NCI-H1092 treated with DMSO at 0.1 percent for 48 hours (cell line): ENCODE measurements at places on chromosomes 3 and 15.

DNA sequence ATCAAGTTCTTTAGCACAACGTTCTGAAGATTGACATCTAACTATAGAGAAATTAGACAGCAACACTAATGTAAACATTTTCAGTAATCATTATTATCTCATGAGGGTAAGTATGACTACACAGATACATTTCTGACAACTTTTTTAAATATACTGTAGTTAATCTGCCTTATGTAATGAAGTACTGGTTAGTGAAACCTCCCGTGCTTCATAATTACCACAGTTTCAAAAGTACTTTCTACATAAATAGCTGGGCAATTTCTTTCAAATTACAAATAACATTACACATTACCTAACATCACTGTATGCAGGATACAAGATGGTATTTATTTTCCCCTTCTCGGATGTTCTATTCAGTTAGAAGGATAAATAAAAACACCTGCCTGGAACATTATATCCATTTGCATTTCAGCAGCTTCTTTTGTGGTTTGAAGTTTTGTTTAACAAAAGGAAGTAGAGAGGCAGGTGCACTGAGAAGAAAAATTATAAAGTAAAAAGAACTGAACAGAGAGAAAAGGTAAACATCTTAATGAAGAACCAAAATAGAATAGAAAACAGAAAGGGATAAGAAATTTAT is 1241.5 kb upstream of the GBE1 start:
- DNase-seq = peak; percentile 23

GRCh38 chr3:66362541-66362941 is 138.3 kb downstream of the LRIG1 start:
- no peak for DNase-seq

- peak; percentile 33 for DNase-seq
These were observed 8.3 kb upstream of the EPHA3 start for GRCh38 chr3:89098964-89099585.

GRCh38 chr15:22263738-22264137 is 183.4 kb downstream of the OR4M2 start:
- no peak for DNase-seq

DNA sequence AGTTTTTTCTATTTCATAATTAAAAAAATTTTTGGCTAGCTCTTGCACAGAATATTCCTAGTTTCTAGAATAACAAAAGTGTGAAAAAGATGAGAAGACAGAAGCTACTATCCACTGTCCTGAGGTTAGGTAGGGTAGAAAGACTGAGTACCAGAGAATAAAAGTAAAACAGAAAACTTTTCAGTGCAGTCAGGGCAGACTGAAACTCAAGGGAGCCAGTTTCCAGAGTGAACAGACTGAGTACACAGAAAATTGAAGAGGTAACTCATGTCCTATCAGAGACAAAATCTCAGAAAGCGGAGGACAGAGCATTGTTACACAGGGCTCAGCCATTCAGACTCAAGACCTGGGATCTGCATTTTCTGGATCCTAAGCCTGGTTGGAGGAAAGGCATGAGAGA is 8.8 kb upstream of the FBXO40 start:
- DNase-seq = no peak

DNA sequence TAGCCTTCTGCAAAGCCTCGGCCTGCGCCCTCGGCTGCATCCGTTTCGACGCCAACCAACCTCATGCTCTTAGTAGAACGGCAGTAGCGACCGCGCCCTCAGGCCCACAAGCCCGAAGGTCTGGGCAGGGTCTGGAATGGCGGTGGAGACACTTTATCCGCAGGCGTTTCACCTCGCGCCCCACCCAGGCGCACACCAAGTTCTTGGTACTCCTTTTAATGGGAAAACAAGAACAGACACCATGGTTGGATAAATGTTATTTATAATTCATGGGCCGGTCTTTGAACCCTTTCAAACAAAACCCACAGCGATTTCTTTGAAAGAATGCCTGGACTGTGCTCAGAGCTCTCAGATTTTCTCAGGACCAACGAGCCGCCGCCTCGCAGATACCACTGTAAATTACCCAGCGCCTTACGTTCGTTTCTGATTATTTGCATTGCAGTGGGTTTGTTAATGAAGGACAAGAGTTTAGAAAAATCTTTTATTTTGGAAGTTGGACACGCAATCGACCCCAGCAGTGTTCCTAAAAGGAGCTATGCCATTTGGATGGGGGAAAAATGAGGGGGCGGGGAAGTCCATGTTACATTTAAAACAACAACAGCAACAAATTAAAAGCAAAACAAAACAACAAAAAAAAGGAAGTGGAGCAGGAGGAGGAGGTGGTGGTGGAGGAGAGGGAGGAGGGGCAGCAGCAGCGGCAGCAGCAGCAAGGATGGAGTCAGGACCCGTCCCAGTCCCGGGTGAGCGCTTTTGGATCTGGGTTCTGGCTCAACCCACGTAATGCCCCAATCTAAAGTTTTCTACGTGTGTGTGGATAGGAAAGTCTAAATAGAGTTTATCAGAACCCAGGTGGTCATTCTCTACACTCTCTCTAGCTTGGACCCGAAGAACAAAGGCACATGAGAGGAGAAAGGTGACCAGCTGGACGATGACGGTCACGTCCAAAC is 993 bp upstream of the ISL2 start:
- DNase-seq = no peak

GRCh38 chr3:28840976-28841376 is 439.9 kb upstream of the RBMS3 start:
- no peak for DNase-seq

DNA sequence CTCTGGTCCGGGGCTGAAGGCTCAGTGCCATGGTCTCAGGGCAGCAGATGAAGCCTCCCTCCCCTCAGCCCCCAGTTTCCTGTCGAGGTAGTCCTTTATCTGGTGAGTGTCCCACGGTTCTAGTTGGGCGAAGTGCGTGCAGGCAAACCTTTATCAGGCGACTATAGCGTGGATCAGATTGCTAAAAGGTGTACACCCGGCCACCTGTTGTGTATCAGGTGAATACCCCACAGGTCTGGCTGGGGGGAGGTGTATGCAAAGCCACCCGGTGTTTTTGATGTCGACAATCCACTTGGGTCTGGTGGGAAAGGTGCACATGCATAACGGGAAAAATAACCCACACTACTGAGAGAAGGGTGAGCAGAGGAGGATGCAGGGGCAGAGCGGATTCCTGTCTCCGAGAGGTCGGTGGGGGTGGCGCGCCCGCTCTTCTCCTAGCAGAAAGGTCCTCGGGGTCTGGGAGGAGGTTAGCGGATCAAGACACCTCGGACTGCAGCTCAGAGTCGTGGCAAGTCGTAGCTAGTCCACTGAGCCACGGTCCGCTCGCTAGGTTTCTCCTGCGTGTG is 507 bp downstream of the SLC12A6 start:
- DNase-seq = no peak

DNA sequence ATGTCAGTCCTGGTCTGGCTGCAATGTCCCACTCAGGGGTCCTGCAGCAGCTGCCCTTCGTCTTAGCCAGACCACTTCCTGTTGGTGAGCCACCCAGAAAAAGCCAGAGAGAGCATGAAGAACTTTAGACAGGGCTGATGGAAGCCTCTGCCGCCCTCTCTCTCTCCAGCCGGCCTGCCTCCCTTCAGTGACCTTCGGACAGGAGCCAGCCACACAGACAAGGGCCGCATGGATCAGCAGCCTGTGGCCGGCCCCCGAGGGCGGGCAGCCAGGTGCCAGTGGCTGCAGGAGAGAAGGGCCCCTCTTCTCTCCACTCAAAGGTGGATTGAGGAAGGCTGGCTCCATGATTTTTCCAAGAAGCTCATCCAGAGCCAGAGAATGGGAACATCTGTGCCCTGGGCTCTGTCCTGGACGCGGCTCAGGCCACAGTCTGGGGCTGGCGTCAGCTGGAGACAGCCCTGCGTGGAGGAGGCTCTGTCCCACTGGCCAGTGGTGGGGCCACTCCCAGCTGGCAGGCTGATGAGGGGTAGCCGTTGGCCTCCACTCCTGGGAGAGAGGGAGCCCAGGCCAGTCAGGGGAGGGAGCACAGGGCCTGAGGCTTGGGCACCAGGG is 42.9 kb downstream of the ISG20 start:
- no peak for DNase-seq

- DNase-seq = peak; percentile 0
These were observed 415.4 kb upstream of the RORA start for GRCh38 chr15:61644550-61644949.

- DNase-seq = no peak
These were observed 90.5 kb downstream of the DNASE1L3 start for GRCh38 chr3:58120075-58120812.

GRCh38 chr3:22593638-22594037 is 609.5 kb upstream of the UBE2E2 start:
- DNase-seq = no peak

DNA sequence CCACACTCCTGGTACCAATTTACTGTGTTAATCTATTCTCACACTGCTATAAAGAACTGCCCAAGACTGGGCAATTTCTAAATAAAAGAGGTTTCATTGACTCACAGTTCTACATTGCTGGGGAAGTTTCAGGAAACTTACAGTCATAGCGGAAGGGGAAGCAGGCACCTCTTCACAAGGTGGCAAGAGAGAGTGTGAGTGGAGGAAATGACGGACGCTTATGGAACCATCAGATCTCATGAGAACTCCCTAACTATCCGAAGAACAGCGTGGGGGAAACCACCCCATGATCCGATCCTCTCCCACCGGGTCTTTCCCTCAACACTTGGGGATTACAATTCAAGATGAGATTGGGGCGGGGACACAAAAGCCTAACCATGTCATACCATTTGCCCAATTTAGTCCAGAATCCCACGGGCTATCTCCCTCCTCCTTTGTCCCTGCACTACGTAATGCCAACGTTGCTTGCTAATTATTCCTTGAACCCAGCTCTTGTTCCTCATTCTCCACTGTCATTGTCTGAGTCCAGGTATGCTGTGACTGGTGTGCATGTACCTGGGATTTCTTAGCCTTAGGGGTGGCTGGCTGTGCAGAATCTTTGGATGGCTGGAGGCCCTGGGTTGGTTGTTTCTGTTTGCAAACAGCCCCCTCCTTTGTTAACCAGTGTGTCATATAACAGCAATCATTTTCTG is 3.4 kb downstream of the PIGZ start:
- no peak for DNase-seq

DNA sequence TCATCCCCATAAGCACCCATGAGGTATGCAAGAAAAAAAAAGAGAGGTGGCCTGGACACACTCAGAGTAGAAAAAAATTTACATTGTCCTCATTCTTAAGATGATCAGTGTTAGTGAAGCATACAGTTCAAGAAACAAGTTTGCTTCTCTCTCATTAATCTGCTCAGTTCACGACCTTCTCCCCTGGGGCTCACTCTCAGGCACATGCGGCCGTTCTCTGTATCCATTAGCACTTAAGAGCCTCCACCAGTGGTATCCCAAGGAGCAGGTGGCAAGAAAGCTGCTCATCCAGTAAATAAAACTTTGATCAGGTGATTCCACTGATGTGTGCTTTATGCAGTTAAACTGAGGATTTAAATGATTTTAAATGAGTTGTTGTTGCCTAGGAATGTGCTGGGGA is 57.4 kb downstream of the ARHGAP31 start:
- DNase-seq = no peak

- DNase-seq = peak; percentile 66
These were observed 1.4 kb downstream of the MBNL1 start for GRCh38 chr3:152269831-152270734.

- no peak for DNase-seq
These were observed 36.1 kb upstream of the SLC41A3 start for GRCh38 chr3:126119976-126120375.

- DNase-seq = peak; percentile 63
These were observed 62.1 kb downstream of the CAPN7 start for GRCh38 chr3:15268033-15268631.

- no peak for DNase-seq
These were observed 83.5 kb downstream of the FAM81A start for GRCh38 chr15:59521443-59521842.

GRCh38 chr15:64193971-64194370 is 31.1 kb upstream of the PPIB start:
- DNase-seq = no peak

GRCh38 chr3:107641572-107642307 is 119.0 kb downstream of the BBX start:
- DNase-seq = no peak

- DNase-seq = no peak
These were observed 22.1 kb downstream of the MAPKAPK3 start for GRCh38 chr3:50639055-50639494.

DNA sequence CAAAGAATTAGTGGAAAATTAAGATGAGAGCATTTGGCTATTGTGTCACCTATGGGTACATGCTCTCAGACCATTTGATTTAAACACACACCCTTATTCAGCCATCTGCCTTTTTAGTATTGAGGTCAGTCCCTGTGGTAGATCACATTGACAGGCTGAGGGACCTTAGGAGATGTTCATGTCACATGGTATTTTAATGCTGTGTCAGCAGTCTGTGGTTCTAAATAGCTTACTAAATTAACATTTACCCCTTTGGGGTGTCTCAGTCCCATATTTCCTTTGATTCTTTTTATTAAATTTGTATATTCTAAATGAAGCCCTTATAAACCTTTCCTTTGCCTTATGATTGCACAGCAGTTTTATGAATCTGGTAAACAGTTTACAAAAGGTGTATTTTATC is 2.3 kb downstream of the RBM5 start:
- DNase-seq = no peak

DNA sequence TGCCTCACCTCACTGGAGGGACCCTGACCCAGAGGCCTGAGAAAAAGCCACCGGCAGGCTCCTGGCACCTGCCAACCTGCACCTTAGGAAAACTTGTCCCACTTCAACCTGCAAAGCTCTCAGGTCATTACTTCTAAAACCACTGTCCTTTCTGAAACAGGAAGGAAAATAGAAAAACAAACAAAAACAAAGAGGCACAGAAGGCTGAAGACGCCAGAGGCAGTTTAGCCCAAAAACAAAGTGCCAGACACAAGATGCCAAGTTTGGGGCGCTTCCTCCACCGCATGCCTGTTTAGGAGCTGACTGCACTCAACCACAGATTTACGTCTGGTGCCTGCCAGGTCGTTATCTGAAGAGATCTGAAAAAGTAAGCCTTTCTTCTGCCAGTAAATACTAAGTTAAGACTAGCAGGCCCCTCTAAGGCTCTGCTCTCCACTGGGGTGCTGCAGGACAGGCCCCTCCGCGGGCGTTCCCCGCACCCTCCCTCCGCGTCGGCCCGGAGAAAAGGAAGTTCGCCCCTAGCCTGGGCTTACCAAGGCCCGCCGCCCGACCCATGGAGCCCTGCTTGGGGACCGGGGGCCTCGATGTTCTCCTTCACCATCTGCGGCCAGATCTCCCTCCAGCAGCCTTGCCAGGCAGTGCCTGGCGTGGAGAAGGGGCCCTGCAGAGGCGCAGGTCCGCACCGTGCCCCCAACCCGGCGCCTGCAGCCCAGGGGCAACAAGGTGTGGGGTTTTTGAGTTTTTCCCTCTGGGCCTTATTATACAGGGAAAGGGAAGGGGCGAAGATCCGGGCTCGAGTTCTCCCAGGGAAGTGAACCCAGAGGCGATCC is 1.3 kb downstream of the GOLGA8A start:
- no peak for DNase-seq

GRCh38 chr3:30286811-30287210 is 319.6 kb upstream of the TGFBR2 start:
- no peak for DNase-seq
